DMS53 (cell line): ENCODE measurements at places on chromosomes 1 and 21.

DNA sequence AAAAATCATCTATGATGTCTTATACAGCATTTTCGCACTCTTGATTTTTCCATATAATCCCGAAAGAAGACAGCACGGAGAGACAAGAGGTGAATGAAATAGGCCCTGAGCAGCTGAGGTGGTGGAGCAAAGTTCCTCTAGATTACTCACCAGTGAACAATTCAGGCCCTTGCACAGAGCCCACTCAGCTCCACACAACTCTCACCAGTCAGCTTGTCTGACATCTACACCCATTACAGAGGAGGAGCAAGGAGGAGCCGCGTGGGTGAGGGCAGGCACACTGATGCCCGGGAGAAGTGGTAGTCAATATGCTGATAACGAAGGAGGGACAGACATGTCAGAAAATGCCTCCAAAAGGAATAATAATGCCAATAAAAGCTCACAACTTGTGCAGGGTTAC lies 59.9 kb downstream of the DNM3 start:
- no peak for DNase-seq

DNA sequence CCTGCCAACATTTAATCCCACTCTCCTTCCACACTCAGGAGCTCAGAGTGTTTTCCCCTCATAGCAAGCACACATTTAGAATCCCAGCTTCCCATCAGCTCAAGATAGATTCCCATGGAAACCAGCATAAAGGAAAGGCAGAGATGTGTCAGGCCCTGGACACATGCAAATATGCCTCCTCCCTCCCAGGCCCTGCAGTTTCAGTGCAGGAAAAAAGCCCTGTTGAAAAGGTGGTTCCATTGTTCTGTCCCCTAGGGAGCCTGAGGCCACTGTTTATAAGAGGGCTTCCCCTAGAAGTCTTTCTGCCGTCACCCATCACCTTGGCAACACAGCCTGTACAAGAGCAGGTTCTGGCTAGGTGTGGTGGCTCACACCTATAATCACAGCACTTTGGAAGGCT lies 3.6 kb downstream of the CACNA1S start:
- peak; percentile 34 for DNase-seq

DNA sequence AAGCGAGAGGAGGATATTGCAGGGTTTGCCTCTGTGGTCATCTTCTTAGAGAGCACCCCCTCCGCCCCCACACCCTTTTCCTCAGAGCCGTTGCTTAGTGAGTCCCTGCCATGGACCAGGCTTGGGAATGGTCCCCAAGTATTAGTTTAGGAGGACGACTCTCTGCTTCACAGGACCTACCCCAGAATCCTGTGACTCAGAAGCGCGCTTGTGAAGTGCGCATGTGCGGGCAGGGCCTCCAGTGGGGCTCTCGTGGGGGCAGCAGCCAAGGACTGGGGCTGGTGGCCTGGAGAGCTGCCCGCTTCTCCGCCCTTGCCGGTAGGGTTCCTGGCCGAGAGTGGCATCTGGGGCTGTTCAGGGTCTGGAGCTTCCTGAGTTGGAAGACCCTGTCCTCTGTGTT lies 37.3 kb upstream of the HMGN1 start:
- no peak for DNase-seq

DNA sequence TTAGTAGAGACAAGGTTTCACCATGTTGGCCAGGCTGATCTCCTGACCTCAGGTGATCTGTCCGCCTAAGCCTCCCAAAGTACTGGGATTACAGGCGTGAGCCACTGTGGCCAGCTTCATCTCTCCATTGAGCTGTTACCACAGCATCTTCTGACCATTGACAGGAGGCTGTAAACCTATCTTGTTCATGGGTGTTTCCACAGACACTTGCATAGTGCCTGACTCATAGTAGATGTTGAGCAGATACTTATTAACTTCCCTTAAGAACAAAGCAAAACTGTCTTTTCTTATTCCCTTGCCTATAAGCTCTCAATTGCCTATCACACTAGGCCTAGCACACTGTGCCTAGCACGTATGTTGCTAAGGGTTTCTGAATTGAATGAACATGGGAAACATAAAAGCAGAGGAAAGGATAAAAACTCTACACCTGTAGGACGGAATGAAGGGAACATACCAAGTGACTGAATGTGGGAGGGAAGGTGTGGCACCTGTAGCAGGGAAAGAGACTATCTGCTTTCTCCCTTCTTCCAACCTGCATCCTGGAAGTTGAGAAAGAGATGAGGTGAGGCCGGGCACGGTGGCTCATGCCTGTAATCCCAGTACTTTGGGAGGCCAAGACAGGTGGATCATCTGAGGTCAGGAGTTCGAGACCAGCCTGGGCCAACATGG lies 1.2 kb upstream of the C1orf54 start:
- no peak for DNase-seq

- no peak for DNase-seq
Measured at GRCh38 chr1:217389895-217390294, 241.0 kb downstream of the GPATCH2 start.

DNA sequence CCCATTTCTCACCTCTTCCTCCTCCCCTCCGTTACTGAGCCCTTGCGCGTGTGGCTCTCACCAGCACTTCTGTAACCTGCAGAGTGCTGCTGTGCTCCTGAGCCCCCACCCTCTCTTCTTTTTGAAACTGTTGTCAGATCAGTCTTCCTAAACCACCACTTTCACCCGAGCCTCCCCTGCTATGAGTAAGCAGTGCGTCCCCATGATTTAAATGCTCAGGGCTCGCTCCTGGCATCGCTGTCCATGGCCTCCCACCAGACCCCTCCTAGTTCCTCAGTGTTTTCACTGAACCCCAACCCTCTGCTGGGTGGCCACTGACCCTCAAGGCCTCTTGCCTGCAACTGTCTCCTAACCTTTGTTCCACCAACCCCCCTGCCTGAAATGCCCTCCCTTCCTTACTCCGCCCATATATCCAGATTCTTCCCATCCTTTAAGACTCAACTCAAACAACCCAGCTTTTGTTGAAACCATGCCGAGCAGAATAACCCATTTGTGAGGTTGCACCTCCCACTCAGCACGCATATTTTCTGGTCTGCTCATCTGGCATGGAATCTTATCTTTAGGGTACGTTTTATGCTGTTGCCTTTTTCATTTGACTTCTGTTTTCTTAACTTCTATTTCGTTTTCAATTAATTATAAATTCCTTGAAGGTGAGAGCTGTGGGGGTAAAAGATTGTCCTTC lies 64.5 kb upstream of the FAM3B start:
- DNase-seq, result no peak
